ENCODE measurements at places on chromosomes 12 and 14. TPM values are rescaled to one million over a fixed set of nuclear protein-coding genes. Genes with fewer than 3 reads are reported as not detected.
A peak's percentile ranks its signal among the peaks of the same experiment; 100 is the strongest.

DNA sequence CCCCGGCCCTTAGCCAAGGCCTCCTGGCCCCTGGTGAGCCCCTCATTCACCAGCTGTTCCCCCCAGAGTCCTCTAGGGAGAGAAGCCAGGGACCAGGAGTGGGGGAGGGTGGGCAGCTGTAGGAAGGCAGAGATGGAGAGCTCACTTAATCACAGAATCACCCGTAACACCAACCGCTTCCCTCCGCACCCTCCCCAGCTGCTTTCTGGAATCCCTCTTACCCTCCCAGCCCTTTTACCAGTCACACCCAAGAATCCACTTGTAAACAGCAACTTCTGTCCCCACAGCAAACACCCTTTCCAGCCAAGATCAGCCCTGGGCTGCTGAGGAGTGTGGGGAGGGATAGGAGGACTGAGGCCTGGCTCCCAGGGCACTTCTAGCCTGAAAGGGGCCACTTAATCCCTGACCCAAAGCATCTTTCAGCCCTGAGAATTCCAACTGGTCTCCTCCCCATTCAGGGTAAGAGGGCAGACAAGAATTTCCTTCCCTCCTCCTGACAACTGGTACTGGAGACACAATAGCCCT, 18.8 kb downstream of the NCKAP5L start:
- no peak for DNase-seq

DNA sequence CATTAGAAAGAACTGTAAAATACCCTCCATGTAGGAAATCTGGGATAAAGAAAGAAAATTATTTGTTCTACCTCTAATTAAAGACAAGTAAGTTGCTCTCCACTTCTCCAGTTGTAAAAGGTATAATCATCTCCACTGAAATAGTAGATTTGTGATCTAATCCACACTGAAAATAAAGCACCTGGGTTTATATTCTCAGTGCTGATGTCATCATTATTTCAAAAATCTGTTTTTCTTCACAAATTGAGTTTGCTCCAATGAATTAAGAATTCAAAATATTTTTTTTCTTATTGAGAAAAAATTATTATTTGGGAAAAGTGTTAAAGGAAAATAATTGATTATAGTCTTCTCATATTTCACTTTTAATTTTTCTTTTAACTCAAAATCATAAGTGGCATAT, 869.2 kb downstream of the SLC16A7 start:
- DNase-seq = no peak

GRCh38 chr12:122086116-122086515, 7.6 kb downstream of the MLXIP start:
- no peak for DNase-seq

Gene LBHD2
- 0.82 TPM for polyA plus RNA-seq

- no peak for DNase-seq
Observed at GRCh38 chr14:52422650-52423356, 108.7 kb downstream of the PTGER2 start.

DNA sequence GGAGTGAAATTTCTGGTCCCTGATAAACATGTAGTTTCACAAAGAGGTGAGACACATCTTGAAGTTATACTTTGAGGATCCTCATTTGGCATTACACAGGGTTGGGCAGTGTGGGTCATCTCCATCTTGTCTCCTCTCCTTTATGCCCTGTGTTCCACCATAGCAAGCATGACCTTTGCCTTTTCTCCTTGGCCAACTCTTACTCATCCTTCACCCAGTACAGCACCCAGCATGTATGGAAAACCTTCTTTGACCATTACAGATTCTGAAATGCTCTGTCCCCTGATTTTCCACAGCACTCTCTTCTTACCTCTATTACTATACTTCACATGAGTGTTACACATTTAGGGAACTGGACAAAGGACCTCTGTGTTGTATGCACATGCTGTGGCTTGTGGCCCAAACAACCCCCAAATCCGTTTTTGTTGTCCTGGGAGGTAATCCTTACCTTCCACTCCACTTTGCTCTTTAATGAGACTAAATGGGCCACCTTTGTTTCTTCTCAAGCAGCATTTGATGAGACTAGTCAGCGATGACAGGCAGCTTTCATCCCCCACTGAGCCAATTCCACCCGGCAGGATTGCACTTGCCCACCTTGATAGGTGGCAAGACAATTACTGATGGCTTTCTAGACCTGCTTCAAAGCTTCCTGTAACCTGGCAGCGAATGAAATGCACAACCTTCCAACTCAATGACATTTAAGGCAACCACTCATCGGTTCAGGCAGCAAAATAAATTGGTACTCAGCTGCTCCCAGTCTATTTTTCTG, 163.5 kb downstream of the MON2 start:
- no peak for DNase-seq

Gene ZNF664
- 44.9 TPM for polyA plus RNA-seq

GRCh38 chr14:70832561-70833305, 23.4 kb upstream of the MAP3K9 start:
- no peak for DNase-seq

DNA sequence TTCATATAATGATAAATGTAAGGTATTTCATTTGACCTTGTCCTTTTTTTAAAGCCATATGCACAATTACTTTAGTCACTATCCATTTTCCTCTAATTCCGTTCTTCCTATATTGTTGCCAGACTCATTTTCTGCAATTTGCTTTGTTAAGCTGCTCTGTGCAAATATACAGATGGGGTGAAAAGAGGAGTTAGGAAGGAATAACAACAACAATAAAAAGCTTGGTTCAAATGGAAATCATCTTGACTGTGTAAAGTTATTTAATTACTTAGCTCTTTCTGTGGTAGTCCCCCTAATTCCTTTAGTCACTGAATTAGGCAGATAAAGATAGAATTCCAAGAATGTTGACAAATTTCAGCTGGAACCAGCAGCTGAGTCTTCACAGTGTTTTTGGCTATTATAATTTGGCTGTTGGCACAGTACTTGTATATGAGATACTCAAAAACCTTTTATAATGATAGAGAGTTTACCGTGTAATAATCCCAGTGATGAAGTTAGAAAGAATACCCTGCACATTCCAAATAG, 838.0 kb downstream of the RPS29 start:
- no peak for DNase-seq

GRCh38 chr12:52029685-52030084, 21.6 kb upstream of the NR4A1 start:
- DNase-seq = peak; percentile 93

GRCh38 chr12:76533331-76533730, 26.2 kb downstream of the OSBPL8 start:
- no peak for DNase-seq

- DNase-seq = peak; percentile 3
Observed at GRCh38 chr14:30706704-30707103, 84.6 kb downstream of the SCFD1 start.

Gene MIP
- polyA plus RNA-seq = not detected

DNA sequence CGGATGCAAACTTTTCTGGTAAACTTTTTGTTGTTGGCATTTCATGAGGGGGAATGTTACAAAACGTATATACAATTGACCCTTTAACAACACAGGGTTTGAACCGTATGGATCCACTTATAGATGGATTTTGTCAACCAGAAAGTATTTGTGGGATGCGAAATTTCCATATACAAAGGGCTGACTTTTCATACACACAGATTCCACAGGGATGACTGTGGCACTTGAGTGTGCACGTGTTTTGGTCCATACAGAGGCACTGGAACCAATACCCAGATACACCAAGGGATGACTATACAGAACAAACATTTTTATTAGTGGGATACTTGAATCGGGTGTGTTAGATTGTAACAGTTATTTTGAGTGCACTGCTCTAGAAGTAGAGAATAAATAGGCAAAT, 29.8 kb upstream of the CCT2 start:
- DNase-seq = no peak

Gene SYNJ2BP
- polyA plus RNA-seq = 29.9 TPM

Gene CELA1
- polyA plus RNA-seq = not detected

GRCh38 chr14:104656014-104656714, 33.3 kb upstream of the INF2 start:
- DNase-seq = no peak

GRCh38 chr14:101224356-101225156, 321.0 kb upstream of the RTL1 start:
- no peak for DNase-seq

DNA sequence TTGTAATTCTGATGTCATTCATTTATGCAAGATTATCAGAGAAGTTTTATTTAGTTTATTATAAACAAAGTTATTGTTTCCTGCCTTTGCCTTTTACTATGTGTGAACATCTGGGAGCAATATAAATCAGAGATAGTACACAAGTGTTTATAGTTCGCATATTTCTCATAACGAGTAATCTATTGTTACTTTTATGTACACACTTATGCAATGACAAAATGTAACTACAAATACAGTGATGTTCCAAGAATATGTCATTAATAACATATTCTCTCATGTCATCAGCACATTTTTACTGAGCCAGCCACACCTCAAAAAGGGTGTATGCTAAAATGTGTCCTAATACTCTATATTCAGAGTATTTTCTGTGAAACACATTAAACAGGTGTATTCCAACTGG, 243.2 kb downstream of the ALX1 start:
- no peak for DNase-seq

- no peak for DNase-seq
Observed at GRCh38 chr12:72286526-72286925, 14.4 kb downstream of the TRHDE start.

- DNase-seq = no peak
Observed at GRCh38 chr14:77184396-77185092, 2.9 kb downstream of the TMEM63C start.

Gene KRT77
- not detected for polyA plus RNA-seq

Gene GPR84
- not detected for polyA plus RNA-seq

DNA sequence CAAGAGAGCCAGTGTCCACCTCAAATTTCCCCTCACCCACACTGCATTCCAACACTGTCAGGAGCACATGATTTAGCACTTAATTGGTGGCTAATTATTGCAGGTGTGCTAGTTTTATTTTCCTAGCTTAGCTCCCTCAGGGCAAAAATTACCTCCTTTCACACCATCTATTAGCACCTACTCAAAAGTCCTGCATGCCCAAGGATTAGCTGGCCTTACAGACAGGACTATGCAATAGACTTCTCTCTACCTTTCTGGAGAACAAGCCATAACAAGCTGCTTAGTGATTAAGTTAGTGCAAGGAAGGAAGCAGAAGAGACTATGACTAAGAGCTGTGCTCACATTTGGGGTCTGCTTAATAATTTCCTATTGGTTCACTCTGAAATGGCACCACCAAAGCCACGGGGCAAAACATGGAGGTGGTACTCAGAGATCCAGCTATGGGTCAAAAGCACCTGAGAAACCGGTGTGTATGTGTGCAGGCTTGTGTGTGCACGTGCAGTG, 69.5 kb downstream of the STON2 start:
- DNase-seq = peak; percentile 42

Gene LUM
- 102 TPM for polyA plus RNA-seq

GRCh38 chr12:27447761-27448160, 1.2 kb downstream of the SMCO2 start:
- DNase-seq = no peak

DNA sequence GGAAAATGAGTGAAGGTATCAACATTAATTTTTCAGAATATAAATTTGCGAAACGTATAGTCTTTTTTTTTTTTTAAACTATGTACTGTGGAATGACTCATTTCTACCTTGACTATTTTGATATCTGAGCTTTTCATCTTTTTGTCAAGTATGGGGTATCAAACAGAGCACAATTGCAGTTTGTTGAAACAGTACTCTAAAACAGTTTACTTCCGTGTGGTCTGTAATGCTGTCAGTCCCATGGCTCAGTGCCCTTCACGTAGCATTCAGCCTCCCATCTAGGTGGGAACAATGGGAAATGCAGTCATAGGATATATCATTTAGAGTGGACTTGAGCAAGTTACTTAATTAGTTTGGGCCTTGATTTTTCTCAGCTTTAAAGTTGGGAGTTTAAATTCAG, 139.5 kb downstream of the ERC1 start:
- peak; percentile 7 for DNase-seq

Gene CTDSP2
- polyA plus RNA-seq = 46.0 TPM

Gene MLXIP
- 10.9 TPM for polyA plus RNA-seq

Gene OAS2
- 5.0 TPM for polyA plus RNA-seq

- no peak for DNase-seq
Observed at GRCh38 chr14:96038558-96038919, 623 bp upstream of the C14orf132 start.

DNA sequence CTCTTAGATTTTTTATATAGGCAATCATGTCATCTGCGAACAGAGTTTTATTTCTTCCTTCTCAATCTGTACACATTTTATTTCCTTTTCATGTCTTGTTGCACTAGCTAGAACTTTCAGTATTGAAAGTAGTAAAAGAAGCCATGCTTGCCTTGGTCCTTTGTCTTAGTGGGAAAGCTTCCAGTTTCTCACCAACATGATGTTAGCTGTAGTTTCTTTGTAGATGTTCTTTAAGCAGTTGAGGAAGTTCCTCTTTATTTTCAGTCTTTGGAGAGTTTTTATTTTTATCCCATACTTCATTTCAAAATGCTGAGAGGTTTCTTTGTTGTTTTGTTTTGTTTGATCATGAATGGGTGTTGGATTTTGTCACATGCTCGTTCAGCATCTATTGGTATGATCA, 12.7 kb upstream of the RIMKLB start:
- DNase-seq = no peak

DNA sequence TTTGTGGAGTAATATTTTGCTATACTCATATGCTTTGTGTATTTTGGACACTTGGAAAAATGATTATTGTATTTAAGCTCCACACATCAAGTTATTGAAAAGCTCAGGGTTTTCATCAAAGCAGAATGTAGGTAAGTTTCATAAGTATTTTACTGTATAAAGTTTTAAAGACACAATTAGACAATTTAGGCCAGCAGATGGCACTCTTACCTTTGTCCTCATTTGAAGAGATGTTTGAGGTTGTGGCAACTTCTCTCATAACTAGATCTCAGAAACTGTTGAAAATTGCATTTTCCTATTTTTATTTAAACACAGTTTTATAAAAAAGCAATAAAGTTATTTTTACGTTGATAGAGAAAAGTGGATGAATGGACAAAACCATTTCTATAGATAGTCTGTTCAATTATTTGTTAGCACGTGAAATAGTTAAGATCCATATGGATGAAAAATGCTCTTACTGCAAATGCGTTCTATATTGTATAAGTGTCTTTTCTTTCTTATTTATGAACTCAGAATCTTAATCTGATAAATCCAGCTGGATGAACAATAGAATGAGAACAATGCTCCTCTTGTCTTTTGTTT, 300.0 kb downstream of the AEBP2 start:
- DNase-seq = peak; percentile 27

DNA sequence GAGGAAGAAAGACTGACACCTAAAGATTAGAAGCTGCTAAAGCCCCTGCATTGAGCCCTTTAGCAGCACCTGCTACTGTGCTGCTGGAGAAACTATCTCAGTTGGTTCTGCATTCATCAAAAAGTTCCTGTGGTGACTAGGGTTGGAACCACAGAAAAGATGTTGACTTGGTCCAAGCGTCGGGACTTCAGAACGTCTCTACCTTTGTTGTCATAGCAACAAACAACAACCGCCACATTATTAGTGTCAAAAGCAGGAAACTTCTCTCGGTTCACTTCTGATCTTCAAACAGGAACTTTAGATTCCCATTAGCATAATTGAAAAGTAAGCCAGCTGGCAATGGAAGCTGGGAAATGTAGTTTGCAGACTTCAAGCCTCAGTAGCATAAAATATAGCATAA, 368.0 kb downstream of the SEC23A start:
- DNase-seq = no peak
